Stimulated activated CD4-positive, alpha-beta T cell treated with anti-CD3 and anti-CD28 coated beads, TNF-alpha, amount 100 ng/mL, for 1 hour (primary cell): ENCODE measurements at places on chromosomes 4 and X.

DNA sequence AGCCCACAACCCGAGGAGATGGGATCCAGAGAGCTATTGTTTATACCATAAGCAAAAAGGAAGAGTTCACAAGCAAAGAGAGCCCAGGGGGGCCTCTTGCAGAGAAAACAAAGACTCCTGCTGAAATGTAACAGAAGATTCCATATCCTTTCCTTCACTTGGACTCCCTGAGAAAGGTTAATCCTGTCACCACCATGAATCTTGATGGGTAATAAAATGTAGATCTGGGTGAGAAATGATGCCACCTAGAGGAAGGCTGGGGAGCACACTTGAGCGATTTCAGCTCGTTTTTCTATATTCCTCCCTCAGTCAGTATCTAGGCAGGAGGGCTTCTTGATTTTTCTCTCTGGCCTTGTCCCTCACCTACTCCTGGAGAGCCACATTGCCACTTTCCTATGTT lies 10.2 kb upstream of the KCNE5 start:
- DNase-seq = no peak

- no peak for DNase-seq
Measured at GRCh38 chr4:148089624-148090023, 352.6 kb downstream of the NR3C2 start.

- no peak for DNase-seq
Measured at GRCh38 chrX:150926304-150926703, 27.8 kb upstream of the CD99L2 start.

DNA sequence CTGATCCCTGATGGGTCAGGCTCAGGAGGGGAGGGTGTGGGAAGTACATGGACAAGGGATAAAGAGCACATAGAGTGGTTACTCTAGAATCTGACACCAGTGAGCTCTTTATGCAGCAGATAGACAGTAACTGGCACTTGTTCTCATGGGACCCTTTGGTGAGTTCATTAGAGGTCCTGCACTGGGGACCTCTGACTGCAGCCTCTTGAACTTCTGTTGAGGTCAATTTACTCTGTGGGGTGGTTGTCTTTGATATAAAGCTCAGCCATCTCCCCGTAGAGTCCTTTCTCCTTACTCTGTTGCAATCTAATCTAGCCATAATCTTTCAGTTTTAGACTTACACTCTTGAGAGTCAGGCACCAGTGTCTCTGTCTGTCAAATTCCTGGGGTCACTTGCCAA lies 222.4 kb downstream of the GPAT3 start:
- DNase-seq = no peak

- no peak for DNase-seq
Measured at GRCh38 chr4:70402762-70403161, 5.0 kb downstream of the OPRPN start.
